ENCODE measurements at places on chromosomes 7 and 10.

DNA sequence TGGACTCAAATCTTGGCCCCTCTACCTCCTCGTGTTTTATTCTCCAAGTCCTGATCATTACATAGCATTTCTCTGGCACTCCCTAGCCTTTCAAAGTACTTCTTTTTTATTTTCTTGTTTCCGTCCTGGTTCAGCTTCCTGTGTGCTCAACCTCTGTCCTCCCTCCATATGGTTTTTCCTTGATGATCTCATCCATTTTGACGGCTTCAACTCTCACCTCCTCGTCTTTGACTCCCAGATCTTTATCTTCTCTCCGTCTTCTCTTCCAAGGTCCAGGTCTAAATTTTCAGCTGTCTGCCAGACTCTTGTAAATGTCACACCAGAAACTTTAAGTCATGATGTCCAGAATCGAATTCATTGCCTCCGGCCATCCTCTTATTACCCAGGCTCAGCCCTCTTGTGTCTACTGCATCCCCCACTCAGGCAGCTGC lies 23.3 kb upstream of the GFRA1 start:
- no peak for DNase-seq

DNA sequence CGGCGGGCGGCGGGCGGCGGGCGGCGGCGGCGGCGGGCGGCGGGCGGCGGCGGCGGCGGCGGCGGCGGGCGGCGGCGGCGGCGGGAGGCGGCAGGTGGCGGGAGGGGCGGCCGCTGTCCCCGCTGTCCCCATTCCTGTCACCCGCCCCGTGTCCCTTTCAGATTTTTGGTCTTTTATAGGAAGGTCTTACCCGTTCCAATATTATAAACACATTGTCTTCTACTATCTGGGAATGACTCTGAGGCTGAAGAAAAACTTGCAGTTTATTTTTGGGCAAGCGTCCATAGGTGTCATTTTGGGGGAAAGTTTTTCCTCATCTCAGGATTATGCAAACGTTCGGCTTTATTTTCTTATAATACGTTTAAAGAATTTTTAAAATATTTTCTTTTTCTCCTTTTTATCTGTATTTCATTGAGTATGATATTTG lies 578 bp downstream of the ZNF713 start:
- no peak for DNase-seq

DNA sequence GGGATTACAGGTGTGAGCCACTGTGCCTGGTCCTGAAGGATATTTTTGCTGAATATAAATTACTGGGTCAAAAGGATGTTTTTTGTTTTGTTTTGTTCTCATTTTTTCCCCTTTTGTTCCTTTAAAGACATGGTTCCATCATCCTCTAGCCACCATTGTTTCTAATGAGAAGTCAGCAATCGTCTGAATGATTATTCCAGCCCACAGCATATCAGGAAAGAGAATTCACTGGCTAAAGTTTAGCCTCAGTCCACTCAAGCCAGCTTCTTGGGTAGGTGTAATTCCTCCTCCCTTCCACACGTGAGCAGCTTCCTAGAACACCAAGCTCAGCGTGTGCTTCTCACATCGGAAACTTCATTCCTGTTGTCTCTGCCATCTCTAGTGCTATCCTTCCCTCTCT lies 112.8 kb upstream of the INSIG1 start:
- DNase-seq, result no peak

- DNase-seq, result no peak
Observed at GRCh38 chr10:16832351-16833080, 15.3 kb upstream of the RSU1 start.

DNA sequence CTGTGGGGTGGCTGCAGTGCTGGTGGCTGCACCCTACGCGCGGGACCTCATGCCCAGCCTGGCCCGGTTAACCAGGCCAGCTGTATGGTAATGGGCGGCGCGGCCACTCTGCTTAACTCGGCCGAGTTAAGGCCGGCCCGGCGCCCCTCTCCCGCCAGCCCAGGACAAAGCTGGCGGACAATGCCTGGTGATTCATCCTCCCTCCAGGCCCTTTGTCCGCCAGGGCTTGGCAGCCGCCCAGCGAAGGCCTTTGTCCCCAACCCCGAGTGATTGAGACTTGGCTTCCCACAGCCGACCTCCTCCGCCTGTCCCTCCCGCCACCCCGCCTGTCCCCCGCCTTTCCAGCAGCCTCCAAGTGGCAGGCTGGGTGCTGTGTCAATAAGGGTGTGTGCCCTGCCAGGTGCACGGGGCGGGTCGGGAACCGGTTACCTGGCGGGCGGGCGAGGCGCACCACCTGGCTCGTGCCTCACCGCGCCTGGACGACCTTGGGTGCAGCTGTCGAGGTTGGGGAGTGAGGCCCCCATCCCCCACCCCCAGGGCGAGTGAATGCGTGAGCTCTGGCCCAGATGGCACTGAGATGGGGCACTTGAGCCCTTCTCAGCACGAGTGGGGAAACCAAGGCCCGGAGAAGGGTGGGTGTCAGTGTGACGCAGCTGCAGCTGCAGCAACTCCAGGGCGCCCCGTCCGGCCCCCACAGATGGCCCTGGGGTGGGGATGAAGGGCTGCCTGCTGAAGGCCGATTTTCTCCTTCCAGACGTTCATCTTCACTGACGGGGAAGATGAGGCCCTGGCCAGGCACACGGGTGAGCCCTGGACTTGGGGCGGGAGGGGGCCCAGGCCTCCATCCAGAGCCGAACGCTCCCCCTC lies 4.6 kb downstream of the LFNG start:
- DNase-seq, result no peak

GRCh38 chr10:17425584-17426262 lies 28.7 kb downstream of the ST8SIA6 start:
- peak; percentile 79 for DNase-seq
